ENCODE measurements at places on chromosomes 6 and 20.

GRCh38 chr6:167712731-167713475 is 113.8 kb upstream of the AFDN start:
- DNase-seq = no peak

DNA sequence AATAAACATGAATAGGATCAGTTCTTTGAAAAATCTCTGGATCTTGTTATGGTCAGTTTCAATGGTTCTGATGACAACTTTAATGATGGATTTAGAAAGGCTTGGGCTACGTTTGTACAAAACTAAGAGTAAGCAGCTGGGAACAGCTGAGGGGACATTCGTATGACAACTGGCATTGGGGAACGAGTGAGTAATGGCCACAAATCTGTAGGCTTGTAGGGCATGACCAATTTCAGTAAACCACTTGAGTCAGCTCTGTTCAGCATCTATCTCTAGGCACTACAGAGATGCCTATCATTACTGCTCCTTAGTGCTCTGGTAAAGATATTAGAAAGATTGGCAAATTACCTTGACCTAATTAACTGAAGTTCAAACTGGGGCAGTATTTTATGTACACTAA is 1375.6 kb downstream of the EPHA7 start:
- DNase-seq = no peak

- DNase-seq = no peak
Measured at GRCh38 chr20:61135968-61136367, 116.1 kb upstream of the CDH4 start.

DNA sequence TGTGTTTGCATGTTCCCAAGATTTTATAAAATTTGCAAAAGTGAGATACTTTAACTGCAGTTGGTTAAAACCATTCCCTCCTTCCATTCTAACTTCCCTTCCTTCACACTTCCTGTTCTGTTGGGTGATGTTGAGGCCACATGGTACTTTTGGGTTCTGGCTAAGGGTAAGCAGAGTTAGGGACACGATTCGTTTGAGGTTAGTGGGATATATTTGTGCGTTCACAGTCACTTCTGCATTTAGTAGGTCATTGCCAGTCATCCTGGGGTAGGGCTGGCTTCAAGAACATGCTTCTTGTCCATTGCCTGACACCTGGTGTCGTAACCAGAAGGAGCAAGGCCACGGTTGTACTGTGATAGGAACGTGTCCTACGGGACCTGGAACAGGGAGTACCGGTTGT is 340.1 kb downstream of the ZFAND3 start:
- DNase-seq = no peak

GRCh38 chr6:136550330-136551071 is at the start of gene MAP7:
MAP7 (minus strand) TSS chr6:136550422; CDS start chr6:136550408, 14 bp downstream.
- peak; percentile 68 for DNase-seq

DNA sequence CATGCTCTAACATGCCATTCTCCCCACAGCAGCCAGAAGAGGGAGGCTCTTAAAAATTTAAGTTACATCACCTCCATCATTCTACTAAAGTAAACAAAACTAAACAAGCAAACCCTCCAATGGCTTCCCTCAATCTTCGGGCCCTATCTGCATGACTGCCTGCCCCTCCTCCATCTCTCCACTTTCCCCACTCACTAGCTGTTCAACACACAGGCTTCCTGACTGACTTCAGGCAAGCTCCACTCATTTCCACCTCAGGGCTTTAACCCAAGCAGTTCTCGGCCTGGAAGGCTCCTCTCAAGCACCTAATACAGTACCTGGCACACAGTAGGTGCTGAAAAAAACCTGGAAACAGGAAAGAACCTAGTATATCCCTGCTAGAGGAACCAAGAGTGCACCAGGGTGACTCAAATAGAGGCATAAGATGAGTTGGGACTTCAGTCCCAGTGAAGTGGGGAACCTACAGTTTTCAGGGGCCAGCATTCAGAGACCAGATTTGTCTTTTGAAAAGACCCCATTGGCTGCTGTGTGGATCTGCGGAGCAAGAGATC is 2.8 kb downstream of the AHCY start:
- DNase-seq = no peak

DNA sequence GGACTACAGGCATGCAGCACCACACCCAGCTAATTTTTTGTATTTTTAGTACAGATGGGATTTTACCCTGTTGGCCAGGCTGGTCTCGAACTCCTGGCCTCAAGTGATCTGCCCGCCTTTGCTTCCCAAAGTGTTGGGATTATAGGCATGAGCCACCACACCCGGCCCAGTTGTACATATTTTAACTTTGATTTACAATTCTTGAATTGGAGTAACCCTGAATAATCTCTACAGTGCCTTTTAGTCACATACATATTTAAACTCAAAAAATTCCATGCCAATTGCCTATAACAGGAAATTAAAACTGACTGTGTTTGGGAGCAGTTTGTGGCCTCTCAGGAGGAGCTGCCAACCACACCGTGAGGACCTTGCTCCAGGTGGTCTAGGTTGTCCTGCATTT is 199.8 kb upstream of the PDE10A start:
- no peak for DNase-seq

DNA sequence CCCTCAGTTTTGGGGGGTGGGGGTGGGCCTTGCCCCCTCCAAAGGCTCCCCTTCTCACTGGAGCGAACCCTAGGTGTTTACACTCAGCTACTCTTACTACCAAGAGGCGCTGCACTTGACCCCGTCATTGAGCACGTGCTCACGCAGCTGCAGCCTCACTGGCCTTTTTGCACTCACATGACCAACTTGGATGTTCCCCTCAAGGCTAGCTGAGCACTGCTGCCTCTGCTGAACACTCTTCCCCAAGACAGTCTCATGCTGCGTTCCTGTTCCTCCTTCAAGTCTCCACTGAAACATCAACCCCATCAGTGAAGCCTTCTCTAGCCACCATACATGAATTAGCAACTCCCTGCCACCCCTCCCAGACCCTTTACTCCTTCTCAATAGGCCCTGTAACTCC is 4.0 kb downstream of the SOD2 start:
- DNase-seq = no peak

DNA sequence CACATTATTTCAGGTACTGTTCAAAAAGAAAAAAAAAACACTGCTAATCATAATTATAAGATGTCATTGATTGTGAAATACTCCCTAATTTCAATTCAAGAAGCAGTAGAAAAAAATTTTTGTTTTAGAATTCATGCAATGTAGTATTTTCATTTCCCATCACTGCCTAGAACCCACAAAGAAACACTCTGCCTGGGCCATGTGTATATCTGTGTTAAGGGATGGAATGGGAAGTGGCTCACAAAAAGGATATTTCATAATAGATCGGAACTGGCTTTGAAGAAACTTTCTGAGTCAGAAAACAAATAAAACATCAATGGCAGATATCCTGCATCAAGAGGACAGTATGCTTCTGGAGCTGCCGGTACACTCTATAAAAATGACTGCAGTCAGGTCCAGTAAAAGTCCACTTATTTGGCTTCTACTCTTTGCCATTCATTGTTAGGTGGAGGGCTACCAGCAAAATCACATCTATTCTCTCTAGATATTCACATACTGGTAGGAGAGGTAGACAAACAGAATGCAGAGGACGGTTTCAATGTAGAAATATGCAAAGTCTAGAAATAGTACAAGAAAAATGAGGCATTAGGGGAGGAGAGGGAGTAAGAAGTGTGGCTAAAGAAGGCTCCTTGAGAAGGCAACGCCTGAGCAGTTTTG is 135.0 kb upstream of the TNFAIP3 start:
- no peak for DNase-seq

DNA sequence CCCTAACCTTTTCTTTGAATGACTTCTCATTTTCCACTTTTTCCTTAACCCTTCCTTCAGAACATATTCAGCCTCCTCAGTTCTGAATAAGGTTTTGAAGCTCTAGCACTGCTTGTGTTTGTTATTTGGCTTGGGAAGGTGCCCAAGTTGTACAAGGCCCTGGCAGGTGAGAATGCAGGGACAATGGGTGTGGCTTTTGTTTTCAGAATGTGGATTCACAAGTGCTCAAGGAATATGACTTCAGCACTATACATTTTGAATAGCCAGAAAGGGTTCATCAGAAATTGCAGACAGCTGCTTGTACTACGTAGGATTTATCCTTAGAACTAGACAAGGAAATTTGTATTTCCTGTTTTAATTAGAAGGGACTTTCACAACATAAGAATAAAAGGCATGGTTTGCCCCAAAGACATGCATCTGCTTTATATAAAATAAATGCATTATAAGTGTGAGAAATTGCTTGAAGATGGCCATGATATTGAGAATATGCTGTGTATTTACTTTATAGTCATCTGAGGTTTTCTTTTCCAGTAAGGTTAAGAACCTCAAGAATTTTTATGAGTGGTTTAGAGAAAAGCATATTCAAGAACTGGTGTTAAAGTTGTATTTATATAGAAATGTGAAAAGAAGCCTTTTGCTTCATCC is 29.3 kb upstream of the PRDM1 start:
- DNase-seq = no peak
